Anterior cingulate cortex (tissue), 58 donors: ENCODE measurements at places on chromosomes 2 and 18.

- DNase-seq = no peak
Measured at GRCh38 chr18:56109757-56110156, 521.8 kb upstream of the TCF4 start.

GRCh38 chr2:229043681-229044080, 227.4 kb downstream of the PID1 start:
- DNase-seq = no peak

DNA sequence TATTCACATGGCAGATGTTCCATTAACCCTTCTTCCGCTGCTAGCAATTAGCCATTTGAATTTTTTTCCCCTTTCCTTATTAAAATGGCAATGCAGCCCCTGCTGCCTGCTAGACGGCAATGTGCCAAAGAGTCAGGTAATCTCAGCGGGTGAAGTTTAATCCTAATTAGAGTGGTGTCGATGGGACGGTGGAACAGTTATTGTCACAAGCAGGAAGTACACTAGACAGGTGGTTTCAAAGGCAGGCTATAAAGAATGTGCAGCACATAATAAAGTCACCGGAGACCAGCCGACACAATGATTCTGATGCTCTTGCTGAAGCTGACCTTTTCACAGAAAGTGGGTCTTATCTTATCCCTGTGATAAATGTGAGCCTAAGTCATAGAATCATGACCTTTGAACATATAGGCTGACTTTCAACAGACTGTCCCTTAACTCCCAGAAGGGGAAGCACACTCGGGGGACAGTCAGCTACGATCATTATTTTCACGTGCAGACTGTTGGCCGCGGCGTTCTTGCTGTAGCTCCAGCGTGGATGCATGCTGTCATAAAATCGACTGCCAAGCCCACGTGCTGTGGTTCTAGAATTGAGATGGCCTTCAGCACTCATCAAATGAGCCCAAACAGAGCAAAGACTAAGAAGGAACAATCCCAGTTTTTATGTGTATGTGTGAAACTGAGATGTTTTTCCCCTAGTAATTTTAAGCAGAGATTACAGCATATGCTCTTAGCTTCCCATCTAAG, 926.2 kb upstream of the SOX11 start:
- no peak for DNase-seq

- DNase-seq = no peak
Measured at GRCh38 chr2:64605026-64605471, 48.7 kb downstream of the SERTAD2 start.

DNA sequence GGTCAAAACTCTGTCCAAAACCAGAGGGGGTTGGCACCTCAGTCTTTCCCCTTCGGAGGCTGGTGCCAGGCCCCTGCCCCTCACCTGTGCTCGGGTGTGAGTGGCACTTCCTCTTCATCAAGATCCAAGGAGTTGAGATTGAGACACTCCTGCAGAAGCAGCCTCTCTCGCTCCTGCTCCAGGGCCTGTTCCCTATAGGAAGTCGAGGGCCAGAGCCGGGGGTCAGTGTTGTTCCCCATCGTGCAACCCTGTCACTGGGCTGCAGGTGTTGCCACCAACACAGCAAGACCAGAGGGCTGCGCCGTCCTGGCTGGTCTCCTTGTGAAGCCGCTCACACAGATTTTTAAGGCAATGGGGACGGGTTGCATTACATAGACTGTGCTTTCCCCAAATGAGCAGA, 18.9 kb downstream of the FAM178B start:
- DNase-seq = no peak

DNA sequence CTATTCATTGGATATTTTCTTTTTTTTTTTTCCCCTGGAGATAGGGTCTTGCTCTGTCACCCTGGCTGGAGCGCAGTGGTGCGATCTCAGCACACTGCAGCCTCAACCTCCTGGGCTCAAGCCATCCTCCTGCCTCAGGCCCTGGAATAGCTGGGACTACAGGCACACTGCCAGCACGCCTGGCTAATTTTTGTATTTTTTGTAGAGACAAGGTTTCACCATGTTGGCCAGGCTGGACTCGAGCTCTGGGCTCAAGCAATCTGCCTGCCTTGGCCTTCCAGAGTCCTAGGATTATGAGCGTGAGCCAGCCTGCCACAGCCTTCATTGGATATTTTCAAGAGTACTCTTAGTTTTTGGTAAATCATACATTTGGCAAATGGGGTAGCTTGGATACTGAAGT, 9.0 kb upstream of the MCFD2 start:
- DNase-seq = no peak

GRCh38 chr2:220931491-220931890, 640.6 kb downstream of the EPHA4 start:
- DNase-seq = no peak

DNA sequence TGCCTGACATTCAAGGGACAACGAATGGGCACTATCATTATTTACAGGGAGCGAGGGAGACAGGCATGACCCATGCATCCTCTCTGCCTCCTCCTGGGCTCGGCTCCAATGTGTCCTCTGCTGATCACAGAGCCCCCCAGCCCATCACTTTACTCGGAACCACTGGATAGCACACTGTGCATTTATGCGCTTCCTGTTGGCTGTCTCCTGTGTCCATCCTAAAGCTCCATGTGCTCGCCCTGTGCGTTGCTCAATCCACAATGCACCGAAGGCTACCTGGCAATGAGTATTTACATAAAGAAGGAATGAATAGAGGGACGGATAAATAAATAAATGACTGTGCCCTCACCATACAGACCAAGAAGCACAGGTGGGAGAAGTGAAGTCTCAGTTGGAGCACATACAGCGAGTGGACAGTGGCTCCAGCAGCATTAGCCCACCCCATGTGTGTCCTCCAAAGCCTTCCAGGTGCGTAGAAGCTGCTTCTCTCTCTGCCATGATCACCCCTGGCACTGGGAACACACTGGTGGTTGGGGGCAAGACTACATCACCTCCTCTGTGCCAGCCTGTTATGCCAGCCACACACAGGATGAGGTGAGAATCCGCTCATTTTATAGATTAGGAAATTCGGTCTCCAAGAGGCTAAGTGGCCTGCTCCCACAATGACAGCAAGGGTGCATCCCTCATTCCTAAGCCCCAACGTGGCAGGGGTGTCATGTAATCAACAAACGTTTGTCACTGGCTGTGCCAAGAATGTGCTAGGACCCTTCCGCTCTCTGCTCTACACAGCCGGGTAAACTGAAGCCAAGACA, 2.3 kb upstream of the GDF7 start:
- no peak for DNase-seq

- DNase-seq = no peak
Measured at GRCh38 chr2:120526997-120527945, 181.3 kb downstream of the INHBB start.

DNA sequence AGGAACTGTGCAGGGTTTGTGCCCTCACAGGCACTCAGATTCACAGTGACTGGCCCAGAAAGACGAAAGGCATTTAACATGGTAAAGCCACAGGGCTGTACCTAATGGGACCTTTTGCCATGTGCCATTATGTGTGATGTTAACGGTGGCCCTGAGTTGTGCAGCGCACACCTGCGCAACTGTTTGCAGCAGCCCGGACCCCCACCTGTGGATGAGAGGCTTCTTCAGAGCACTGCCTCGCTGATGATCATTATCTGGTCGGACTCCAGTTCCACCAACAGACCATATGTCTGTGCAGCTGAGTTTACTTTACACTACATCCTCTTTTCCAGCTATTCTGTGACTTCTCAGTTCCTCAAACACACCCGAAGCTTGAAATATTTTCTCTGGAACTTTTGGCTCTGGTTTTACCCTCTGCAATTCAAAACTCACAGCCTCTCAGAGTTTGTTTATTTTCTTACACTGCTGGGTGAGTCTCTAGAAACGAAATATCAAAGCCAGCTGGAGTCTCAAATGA, 35.6 kb upstream of the UBE2F start:
- no peak for DNase-seq

- DNase-seq = no peak
Measured at GRCh38 chr2:5409898-5410381, 282.2 kb upstream of the SOX11 start.

DNA sequence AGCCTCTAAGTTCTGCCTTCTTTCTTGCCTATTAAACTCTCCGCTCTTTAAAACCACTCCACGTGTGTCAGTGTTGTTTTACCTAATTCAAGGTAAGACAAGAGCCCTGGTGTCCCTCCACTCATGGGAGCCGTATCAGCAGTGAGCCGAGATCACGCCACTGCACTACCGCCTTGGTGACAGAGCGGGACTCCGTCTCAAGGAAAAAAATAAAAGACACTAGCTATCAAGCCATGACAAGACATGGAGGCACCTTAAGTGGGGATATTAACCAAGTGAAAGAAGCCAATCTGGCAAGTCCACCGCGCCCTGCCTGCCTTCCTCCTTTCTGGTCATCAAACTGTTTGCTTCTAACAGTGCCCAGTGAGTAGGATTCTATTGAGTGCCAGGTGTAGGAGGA, 40.2 kb upstream of the LBH start:
- no peak for DNase-seq

DNA sequence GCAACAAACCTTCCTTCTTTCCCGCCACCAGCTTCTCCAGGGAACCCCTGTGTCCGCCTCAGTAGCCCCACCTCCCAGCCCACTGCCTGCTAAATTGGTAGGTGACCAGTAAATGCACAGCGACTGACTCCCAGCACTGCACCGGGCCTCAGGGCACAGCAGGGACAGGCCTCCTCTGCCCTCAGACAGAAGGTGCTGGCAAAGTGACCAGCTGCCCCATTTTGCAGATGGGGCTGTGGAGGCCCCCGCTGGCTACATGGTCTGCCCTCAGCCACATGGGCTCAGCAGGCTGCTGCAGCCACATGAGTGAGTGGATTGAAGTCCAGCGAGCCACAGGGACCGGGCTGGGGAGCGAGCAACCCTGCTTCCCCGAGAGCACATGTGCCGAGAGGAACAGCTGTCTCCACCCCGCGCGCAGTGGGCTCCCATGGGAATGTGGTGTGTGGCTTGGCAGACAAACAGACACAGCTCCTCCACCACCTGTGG, 7.8 kb upstream of the NPPC start:
- no peak for DNase-seq

DNA sequence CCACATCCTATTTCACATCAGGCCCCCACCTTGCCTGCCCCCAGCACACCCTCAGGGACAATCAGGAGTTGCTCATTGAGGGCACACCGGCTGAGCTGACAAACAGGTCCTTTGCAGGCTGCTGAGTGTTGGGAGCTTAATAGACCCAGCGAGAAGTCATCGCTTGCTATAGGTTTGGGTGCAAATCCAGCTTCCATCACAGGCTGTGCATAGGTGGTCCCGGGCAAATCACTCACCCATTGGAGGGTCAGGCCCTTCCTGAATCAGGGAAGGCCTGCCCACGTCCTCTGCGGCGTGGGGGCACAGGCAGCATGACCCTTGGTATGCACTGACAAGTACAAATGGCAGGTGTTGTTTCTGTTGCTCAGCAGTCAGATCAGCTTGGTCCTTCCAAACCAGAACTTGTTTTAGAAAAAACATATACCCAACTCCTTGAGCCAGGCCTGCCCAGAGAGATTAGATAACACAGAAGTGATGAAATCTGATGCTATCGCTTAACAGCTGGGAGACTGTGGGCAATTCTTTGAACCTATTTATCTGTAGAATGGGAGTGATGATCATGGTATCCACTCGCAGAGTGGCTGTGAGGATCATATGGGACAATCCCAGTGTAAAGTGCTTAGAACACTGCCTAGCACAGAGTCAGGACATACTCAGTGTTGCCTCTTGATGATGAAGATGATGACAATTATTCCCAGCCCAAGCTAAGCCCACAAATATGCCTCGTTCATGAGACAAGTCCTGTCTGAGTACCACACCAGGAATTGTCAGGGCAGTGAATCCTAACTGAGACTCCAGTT, 34.9 kb downstream of the SMAD7 start:
- no peak for DNase-seq

- no peak for DNase-seq
Measured at GRCh38 chr18:55013086-55013485, 53.8 kb upstream of the CCDC68 start.

DNA sequence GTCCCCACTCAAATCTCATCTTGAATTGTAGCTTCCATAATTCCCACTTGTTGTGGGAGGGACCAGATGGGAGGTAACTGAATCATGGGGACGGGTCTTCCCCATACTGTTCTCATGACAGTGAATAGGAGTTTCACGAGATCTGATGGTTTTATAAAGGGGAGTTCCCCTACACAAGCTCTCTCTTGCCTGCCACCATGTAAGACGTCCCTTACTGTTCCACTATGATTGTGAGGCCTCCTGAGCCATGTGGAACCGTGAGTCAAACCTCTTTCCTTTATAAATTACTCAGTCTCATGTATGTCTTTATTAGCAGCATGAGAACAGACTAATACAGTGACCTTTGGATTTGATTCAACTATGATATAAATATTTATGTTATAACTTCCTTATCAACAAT, 78.0 kb downstream of the CYRIA start:
- no peak for DNase-seq

GRCh38 chr2:36433311-36434217, 78.0 kb downstream of the CRIM1 start:
- DNase-seq = no peak

DNA sequence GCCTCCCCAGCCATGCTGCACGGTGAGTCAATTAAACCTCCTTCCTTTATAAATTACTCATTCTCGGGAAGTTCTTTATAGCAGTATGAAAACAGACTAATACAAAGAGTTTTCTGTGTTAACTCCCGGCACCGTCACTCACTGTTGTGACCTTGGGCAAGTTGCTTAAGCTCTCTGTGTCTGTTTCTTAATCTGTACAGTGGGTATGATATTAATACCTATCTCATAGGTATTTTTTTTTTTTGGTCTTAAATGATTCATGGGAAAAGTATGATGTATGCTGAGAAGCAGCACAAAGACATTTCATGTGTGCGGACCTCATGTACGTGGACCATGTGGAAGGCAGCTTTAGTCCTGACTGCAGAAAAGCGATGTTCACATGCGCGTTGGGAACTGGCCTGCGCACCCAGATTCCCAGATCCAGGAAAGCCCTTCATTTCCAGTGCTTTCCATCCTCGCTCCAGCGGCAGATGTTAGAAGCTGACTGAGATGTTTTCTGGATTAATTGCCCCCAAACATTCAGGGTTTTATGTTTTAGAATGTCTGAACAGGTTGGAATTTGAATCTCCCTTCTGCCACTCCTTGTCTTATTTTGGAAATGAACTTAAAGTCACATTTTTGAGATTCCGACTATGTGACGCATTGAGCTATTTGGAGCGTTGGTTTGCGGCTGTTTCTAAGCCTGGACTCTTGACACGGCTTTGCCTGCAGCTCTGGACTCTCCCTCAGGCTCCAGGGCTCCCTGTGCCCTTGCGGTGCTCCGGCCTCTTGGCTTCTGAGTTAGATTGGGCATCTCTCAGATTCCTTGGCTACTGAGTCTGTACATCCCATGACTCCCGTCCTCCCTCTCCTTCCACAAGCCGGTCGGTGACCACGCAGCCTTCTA, 61.4 kb downstream of the SLC4A3 start:
- DNase-seq = no peak
